AG08395 (cell line): ENCODE measurements at places on chromosomes 3 and 15.

DNA sequence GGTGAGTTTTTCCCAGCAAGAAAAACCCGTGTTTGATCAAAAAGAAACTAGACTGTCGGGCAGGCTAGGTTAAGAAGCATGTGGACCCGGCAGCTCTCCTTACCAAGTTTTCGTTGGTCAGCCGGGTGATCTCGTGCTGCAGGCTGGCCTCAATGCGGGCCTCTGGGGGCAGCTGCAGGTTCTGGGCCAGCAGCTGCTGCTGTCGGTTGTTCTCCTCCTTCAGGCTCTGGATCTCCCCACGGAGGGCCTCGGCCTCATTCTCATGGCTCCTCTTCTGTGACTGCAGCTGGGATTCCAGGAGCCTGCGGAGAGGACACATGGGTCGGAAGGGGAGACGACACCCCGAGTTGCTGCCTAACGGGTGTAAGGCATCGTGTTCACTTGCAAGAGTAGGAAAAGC, 44.5 kb upstream of the MYO5C start:
- no peak for DNase-seq

DNA sequence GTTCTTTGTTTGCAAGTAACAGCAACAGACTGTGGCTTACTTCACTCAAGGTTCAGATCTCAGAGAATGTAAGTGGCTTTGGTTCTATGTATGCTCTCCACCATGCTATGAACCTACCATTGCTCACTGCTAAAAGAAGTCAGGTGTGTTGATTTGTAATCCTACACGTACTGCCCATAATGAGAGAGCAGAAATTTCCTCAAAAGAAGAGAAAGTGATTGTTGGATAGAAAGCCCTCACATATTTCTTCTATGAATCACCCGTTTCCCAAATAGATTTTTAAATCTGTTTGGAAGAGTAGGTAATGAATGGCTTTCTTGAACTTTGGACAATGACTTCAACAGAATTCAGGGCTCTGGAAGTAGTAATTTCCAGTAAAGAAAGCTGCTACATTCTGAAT, 565.4 kb downstream of the ROBO2 start:
- no peak for DNase-seq

- DNase-seq, result peak; percentile 17
Observed at GRCh38 chr3:27985369-27986035, 255.9 kb upstream of the CMC1 start.

- no peak for DNase-seq
Observed at GRCh38 chr3:150329408-150329807, 78.7 kb upstream of the TSC22D2 start.

DNA sequence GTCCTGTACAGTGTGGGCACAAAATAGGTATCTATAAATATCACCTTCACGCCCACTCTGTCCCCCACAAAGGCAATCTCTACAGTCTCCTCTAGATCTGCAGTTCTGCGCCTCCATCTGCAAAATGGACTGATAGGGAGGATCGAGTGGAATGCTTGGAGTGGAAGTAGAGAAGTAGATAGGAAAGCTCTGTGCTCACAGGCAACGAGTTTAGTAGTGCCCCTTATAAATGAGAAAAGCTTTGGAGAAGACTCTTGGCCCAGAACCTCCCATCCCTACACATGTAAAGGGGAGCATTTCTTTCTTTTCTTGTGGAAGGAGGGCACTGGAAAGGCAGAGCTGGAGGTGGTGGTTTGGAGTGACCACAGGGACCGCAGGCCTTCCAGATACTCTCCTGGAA, 88.5 kb downstream of the ZNF621 start:
- DNase-seq, result no peak

DNA sequence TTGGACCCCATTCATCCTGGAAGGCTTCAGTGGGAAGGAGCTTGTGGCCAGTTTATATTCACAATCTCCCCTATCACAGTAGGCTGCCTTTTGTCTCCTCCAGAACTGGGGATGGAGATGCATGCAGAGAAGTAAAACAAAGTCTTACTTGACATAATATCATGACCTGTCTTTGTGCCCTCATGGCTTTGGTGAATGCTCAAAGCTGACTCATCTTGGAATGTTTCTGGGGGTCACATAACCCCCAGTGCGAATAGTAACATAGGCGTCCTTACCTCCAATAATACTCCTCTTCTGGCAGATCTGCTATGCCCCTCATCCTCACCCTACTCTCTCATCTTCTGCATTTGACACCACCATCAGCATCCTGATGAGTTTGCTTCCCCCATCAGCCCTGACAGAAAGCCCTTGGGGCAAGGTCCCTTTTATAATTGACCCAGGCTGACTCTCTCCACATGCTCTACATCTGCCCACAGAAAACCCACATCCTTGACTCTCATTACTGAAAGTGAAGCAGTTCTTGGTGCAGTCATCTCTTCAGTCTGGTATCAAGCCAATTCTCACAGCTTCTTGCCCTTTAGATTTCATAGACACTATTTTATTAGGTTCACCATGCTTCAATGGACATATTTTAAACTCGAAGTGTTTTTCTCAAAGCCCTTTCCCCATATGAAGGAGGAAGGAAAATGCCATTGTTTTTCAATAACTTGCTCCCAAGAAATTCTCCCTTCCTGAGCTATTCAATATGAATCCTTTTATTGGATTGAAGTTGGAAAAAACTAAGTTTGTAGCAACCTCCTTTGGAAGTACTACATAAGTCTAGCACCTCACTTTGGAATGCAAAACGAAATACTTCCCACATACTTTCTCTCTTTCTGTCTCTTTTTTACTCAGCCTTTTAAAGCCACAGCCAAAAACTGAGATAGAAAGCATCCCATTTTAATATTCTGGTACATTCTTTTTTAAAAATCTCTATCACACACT, 36.6 kb downstream of the OSTN start:
- peak; percentile 46 for DNase-seq

GRCh38 chr3:32334675-32335074, 57.0 kb upstream of the CMTM7 start:
- DNase-seq, result no peak

DNA sequence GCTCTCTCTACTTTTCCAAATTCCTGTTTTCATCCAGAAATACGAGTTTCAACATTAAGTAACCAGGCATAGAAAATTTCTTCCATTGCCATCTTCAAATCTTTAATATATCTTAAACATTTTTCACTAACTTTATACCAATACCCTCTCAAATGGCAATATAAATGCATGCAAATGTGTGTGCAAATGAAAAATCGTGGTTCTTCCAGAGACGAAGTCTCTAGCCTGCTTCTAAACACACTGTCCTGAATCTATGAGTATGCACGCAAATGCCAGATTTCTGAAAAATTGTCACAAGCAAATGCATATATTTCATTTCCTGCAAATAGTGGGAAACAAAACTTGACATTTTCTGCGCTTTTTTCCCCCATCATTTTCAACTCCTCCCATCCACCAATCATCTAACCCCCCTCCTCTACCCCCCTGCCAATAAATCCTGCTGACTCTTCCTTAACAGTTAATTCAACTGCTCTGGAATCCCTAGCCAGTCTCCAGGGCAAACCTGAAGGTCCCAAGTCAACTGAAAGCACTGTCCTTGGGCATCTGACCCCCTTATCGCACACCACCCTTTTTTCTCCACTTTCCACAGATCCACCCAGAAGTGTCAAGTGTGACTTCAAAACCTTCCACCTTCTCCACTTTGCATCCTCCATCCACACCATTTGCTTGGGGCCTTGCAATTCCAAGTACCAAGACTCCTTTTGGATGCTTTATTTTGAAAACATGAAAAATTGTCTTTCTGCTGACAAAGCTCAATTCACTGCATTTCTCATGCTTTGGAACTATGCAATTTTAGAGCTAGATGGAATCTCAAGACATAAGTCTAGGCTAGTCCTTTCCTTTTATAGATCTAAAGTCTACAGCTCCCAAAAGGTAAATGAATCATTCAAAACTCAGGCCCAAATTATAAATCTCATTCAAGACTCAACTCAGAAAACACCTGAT, 144.7 kb downstream of the OSBPL10 start:
- no peak for DNase-seq

GRCh38 chr15:90945091-90945490, 9.6 kb upstream of the RCCD1 start:
- DNase-seq, result no peak

DNA sequence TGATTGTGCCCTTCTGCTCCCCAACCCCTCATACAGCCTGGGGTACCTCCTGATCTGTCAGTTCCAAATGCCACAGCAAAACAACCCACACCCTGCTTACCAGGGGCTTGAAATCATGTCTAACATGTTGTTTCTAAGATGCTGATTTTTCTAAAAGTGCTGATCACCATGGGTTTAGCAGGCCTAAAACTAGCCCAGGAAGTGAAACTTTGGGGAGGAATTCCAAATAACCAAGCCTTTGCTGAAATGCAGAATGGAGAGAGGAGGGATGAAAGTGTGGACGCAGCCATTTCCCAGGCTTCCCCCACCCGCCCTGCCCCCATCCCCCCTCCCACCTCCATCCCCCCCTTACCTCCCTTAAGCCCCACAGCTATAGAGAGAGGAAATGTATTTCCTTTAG, 2.0 kb upstream of the HRH1 start:
- no peak for DNase-seq

- peak; percentile 7 for DNase-seq
Observed at GRCh38 chr3:16239086-16239770, 25.5 kb downstream of the DPH3 start.

DNA sequence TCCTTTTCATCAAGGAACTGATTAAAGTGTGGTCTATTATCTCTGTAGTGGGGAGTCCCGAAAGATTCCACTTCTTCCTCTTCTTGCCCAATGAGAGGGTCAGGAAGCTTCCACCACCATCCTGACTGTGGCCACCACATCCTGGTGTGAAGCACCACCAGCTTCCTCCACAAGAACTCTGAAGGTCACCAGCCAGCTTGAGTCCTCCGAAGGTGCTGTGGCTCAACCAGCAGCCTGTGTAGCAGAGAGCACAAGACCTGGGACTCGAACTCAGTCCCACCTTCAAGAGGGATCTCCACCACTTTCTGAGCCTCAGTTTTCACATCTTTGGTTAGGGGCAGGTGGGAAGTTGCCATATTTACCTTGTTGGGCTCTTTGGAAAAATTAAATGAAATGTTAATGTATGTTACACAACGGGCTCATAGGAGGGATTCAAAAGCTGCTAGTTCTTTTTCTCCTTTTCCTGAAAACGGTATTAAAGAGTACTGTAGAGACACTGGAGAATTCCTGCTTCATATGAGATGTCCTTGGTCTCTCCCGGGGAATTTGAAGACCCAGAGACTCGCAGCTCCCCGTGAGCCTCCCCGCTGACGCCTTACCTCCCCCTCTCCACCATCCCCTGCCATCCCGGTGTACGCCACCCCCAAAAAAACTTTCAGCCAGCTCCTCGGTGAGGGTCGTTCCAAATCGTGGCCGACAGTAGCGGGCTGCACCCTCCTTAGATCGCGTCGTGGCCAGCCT, 816 bp upstream of the ACAN start:
- no peak for DNase-seq

- DNase-seq, result no peak
Observed at GRCh38 chr3:173891272-173892100, 493.9 kb downstream of the NLGN1 start.

GRCh38 chr15:31391687-31392671, 65.3 kb downstream of the KLF13 start:
- peak; percentile 74 for DNase-seq

DNA sequence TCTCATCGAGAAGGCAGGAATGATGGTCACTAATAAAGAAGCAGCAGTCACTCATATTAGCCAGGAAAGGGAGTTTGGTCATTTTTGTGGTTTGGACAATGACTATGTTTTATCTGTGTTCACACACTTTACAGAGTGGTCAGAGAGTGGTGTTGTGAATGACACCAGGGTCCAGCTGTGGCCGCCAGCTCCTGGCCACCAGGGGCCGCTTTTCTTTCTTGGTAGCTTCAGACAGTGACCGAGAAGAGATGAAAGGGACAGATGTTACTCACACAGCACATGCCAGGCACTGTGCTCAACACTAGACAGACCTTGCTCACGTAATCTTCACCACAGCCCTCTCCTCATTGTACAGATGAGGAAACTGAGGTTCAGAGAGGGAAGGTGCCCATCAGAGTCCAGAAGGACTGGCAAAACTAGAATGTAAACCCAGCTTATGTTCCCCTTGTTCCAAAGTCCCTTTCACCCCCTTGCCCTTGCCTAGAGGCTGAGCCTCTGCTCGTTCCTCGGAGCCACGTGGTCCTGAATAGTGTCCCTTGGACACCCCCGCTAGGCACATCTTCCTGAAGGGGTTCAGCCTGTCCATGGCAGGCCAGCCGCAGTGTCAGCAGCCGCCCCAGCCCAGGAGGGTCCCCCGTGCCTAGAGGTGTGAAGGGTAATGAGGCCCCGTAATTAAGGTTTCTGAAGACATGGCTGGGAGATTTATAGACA, 55.6 kb downstream of the CYP11A1 start:
- DNase-seq, result peak; percentile 61

- no peak for DNase-seq
Observed at GRCh38 chr3:17384567-17385296, 357.7 kb downstream of the TBC1D5 start.

DNA sequence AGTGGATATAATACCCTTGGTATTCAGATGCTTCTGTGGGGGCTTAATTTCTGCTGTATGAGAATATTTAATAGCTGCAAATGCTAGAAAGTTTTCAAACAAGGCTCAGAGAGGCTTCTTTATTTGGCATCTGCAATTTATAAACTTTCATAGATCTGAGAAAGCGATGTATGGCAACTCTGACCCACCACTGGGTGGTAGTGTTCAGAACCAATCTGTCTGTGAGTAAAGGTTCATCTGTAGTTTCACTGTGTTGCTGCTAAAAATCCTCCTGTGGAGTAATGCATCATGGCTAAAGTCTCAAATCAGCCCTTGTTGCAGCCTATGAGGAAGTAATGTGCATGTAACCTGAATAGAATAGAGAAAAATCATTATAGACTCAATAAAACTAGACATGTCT, 47.4 kb downstream of the CLSTN2 start:
- no peak for DNase-seq

GRCh38 chr3:99330281-99330680, 308.1 kb upstream of the COL8A1 start:
- no peak for DNase-seq

DNA sequence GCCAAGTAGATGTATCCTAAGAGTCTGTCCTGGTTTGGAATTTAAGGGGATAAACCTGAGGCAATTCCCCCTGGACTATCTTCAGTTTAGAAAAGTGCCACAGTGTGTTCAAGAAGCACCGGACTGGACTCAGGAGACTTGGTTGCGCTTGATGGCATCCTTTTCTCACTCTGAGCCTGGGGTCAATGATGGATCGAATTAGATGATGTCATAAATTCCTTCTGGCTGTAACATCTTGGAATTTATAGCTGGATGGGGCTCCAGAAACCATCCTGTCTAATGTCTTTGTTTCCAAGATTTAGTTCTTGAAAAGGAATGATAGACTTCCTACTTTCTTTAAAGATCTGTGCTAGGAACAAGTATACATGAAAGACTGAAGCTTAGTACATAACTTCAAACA, 280.6 kb downstream of the LPP start:
- no peak for DNase-seq

GRCh38 chr15:65082303-65082953, 5.9 kb downstream of the KBTBD13 start:
- no peak for DNase-seq

GRCh38 chr3:24490151-24490550, 4.5 kb downstream of the THRB start:
- DNase-seq, result no peak
